ENCODE measurements at places on chromosomes 3 and 15.
A peak's percentile ranks its signal among the peaks of the same experiment; 100 is the strongest.

GRCh38 chr15:23663232-23663631, 15.6 kb upstream of the MAGEL2 start:
- no peak for DNase-seq

DNA sequence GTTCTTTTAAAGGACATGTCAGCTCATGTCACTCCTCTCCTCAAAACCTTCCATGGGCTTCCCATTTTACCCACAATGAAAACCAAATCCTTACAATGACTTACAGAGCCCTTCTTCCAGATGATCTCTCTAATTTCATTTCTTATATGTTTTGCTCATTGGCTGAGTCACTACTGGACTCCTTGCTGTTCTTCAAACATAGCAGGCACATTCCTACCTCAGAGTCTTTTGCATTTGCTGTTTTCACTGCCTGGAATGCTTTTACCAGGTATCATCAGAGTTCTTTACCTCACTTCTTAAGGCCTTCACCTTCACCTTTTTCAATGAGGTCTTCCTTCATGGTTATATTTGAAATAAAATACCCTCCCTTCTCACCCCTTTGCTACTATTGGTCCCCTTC, 57.3 kb downstream of the NECTIN3 start:
- no peak for DNase-seq

DNA sequence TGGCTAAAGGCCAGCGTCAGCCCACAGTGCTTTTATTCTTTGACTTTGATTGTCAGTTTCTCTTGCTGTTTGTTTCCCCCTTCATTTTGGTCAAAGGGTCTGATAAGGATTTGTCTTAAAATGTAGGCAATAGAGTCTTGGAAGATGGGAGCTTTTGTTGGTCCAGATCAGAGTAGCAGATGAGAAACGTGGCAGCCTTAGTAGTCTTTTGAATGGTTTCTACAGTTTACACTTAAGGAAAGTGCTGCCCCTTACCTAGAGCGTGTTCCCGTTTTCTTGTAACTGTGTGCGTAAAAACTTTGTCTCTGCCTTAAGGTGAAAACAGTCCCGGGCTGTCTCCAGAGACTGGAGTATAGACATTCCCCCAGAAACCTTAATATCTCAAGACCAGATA, 630 bp downstream of the LXN start:
- DNase-seq: no peak

- DNase-seq: no peak
Measured at GRCh38 chr3:184186184-184186901, at the start of gene ABCF3. TSS of gene ABCF3 (plus strand) at chr3:184186199. CDS start at chr3:184186208, 9 bp downstream.

DNA sequence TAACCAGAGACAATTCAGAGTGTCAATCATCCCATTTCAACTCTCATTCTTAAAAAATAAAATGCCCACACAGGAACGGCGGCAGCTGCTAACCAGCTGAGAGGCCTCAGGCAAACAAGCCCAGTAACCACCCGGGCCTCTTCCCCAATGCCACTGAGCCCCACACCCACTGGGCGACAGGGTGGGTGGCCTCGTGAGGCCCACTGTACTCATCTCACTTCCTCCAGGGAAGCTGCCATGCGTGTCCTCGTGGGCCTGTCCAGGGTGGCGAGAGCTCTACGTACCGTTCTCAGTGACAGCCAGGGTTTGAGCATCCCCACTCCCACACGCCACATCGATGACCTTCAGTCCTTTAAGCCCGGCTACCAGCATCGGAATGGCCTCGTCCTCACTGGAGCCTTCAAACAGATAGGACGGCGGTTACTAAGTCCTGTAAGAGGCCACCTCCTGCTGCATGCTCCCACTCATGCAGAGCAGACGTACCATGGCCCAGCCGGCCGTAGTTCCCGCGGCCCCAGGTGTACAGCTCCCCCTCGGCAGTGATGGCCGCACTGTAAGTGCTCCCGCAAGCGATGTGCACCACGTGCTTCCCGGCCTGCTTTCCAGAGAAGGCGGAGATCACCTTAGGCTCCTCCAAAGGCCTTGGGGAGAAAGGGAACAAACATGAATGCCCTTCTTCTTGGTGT, 56.5 kb downstream of the HERC2 start:
- peak; percentile 29 for DNase-seq

DNA sequence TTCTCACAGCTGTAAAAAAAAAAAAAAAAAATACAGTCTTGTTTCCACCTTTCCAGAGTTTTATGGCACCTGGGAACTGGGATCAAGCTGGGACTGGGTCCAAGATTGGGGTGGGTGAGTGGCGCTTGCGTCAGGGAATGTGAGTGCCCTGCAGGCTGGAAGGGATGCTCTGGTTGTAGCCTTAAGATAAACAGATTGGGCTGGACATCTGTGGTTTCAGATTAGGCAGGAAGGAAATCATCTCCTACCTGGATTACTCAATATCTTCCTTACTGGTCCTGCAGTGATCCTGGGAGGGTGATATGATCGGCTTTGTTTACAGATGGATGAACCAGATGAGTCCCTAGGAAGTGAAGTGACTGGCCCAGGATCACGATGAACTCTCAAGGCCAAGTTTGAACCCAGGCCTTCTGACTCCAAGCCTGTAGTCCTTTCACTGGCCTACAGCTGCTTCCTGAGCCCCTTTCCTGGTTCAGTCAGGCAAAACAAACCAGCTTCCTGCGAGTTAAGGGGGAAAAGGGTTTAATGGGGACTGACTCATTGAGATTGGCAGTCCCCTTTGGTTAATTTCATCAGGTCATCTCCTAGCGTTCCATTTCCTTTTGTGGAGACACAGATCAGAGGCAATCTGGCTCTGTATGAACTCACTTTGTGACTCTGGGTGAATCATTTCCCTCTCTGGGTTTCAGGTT, 179.8 kb downstream of the THSD4 start:
- no peak for DNase-seq
